ENCODE measurements at places on chromosomes 2 and 18.
A peak's percentile ranks its signal among the peaks of the same experiment; 100 is the strongest.

DNA sequence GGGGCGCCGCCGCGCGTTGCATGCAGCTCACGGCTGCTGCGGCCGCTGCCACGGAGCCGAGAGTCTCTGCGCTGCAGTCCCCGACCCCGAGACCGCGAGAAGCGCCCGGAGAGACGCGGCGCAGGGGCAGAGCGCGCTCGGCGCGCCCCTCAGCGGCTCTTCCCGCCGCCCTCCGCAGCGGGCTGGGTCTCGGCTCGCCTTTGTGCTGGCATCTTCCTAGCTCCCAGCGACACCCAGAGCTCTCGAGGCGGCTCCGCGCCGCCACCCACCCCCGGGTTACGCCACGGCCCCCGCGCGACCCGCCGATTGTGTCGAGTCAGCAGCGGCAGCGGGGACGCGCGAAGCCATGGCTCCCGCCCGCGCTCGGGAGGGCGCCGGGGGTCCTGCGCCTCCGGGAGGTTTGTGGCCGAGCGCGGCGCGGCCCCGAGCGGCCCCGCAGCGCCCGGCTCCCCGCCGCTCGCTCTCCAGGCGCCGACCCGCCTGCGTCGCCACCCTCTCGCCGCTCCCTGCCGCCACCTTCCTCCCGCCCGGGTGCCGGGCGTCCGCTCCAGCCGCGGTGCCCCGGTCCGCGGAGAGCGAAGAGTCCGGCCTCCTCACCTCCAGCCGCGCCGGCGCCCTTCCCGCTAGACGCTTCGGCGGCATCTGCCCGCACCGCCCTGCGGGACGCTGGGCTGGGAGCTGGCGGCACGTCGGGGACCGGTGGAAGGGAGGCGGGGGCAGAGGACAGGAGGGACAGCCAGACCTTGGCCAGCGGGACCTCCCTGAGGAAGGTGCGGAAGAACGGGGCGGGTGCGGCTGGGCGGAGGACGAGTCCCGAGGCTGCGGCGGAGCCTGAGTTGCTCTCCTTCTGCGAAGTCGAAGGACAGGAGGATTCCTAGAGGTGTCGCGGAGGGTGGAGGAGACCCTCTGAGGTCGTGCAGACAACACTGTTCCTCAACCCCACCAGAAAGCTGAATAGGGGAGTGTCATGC is 46.3 kb upstream of the CCDC150 start:
- peak; percentile 13 for DNase-seq

DNA sequence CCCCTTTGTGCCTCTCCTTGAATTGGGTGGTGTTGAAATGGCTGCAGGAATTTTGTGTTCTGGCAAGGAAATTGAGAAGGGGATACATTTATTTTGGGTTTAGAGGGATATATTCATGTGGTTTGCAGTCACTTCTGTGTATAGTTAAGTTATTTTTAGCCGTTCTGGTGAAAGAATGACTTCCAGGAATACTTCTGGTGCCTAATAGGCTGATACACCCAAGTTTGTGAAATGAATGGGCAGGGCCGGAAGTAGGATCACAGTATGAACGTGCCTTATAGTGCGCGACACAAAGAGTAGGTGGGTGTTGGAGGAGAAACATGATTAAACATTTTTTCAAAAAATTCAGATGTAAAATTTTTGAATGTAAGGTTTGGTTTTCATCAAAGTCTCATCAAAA is 168.6 kb upstream of the ATP5MC3 start:
- DNase-seq, result no peak

DNA sequence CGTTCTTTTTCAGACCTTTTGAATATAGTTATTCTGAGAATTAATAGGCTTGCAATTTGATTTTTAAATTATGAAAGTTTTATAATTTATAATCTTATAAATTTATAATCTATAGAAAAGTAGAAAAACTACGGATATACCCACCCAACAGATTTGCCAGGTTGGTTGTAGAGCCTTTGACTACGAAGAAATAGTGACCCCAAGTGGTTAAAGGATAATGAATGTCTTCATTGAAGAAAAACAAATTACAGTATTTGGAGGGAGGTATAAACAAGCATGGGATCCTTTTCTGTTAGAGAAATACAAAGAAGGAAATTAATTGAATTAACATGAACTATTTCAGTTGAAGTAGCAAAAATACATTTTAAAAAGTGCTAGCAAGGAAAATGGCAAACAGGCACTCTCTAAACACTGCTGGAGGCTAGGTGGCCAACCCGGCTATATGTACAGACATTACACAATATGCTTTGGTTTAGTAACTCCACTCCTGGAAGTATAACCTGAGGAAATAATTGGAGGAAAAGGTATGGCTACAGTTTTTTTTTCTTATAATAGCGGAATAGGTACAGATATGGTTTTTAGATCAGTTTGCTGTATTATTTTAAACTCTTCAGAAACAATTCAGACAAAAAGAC is 110.9 kb downstream of the MIB1 start:
- DNase-seq, result no peak

GRCh38 chr2:118169359-118170005 is 81.2 kb downstream of the INSIG2 start:
- DNase-seq, result no peak
